HTR-8/SVneo (cell line): ENCODE measurements at places on chromosomes 6 and 20.
A peak's percentile ranks its signal among the peaks of the same experiment; 100 is the strongest.

GRCh38 chr6:43013097-43013842, 476 bp downstream of the MEA1 start:
- DNase-seq: no peak

DNA sequence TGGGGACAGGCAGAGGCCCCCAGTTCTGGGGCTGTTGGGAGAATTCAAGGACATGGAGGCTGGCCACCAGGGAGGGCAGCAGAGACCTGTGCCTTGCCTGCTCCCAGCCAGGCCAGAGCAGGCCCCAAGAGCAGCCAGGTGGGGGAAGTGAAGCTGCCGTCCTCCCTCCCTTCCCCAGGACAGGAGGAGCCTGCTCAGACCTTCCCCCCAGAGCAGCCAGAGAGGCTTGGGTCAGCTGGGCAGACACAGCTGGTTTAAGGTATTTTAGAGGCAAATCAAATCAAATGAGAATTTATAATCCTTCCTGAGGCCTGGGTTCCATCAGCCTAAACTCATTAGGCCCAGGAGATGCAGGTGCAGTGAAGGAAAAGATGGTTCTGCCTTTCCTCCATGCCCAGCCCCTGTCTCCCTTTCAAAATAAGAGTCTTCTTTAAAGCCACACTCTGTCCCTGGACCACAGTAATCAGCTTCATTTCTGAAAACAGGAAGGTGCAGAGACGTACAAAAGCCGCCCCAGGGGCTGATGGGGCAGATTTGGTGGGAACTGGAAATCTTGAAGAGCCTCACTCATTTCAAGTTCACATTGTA, 21.7 kb downstream of the BMP7 start:
- DNase-seq: no peak

DNA sequence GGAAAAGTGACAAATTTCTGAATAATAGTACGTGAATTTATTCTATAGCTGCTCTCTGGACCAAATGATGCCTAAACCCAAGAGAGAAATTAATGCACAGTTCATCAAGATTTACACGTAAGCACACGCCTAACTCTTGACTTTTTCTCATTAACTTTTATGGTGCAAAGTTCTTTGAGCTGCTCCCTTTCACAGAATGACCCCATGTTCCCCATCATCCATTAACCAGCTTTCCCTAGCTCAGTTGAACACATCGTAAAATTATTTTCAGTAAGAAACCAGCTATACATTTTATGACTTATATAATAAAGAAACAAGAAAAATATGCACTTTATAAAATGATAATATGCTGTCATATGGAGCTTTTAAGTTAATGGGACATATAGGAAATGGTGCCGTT, 54.3 kb downstream of the ID4 start:
- no peak for DNase-seq

GRCh38 chr6:13635948-13636658, 21.0 kb downstream of the NOL7 start:
- no peak for DNase-seq

DNA sequence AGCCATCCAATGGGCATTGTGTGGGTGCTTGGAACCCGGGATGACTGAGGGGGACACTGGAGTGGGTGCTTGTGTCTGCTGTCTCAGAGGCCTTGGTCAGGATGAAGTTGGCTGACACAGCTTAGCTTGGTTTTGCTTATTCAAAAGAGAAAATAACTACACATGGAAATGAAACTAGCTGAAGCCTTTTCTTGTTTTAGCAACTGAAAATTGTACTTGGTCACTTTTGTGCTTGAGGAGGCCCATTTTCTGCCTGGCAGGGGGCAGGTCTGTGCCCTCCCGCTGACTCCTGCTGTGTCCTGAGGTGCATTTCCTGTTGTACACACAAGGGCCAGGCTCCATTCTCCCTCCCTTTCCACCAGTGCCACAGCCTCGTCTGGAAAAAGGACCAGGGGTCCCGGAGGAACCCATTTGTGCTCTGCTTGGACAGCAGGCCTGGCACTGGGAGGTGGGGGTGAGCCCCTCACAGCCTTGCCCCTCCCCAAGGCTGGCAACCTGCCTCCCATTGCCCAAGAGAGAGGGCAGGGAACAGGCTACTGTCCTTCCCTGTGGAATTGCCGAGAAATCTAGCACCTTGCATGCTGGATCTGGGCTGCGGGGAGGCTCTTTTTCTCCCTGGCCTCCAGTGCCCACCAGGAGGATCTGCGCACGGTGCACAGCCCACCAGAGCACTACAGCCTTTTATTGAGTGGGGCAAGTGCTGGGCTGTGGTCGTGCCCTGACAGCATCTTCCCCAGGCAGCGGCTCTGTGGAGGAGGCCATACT, 49.4 kb downstream of the PYGB start:
- DNase-seq: no peak

GRCh38 chr6:14017626-14018475, 93.1 kb downstream of the RNF182 start:
- no peak for DNase-seq

- DNase-seq: no peak
Measured at GRCh38 chr6:1131285-1132079, 180.4 kb upstream of the FOXQ1 start.

- peak; percentile 54 for DNase-seq
Measured at GRCh38 chr20:16517946-16518783, 55.1 kb downstream of the KIF16B start.

- no peak for DNase-seq
Measured at GRCh38 chr6:134034478-134034877, 17.9 kb downstream of the SLC2A12 start.

DNA sequence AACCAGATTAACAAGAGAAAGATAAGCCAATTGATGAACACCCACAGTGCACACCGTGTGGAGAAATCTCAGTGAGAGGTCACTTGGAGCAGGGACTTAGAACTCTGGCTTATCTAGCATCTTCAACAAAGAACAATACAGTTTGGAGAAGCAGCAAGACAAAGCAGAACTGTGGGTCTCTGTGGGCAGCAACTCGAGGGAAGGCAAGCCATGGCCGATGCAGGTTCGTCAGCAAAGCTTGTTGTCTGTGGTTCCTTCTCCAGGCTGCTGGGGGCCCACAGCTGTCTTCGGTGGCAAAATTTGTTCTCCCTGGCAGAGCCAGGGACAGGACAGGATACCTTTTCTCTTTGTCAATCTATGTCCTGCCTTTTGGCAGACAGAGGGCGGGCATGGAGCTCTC, 22.1 kb downstream of the RPP40 start:
- DNase-seq: no peak

DNA sequence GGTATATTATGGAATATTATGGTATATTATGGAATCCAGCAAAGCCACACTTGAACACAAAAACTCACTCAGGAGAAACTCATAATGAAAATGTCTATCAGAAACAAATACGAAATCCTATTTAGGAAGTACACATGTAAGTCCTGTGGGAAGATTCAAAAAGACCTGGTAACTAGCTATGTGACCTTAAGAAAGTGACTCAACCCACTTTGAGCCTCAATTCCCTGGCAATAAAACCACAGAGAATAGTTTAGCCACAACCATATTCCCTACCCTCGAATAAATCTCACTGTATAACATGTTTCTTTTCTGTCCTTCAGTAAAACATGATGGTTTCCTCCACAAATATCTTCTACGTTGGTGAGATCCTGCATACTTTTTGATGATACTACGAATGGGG, 56.4 kb downstream of the ZMYND8 start:
- DNase-seq: no peak

DNA sequence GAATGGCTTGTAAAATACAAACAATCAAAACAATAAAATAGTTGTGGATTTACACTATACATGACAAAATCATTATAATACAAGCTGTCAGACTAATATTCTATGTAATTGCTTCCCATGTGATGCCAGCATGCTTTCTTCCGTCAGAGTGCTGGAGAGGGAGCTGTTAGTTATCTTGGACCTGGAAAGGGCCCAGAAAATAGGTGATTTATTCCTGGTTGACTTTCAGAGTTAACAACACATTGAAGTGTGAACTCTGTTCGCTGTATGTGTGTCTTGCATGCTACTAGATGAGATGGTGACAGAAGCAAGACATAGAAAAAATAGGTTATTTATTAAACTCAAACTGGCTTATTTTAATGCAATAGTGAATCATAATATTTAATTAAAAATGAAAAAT, 70.2 kb downstream of the CDYL start:
- no peak for DNase-seq

DNA sequence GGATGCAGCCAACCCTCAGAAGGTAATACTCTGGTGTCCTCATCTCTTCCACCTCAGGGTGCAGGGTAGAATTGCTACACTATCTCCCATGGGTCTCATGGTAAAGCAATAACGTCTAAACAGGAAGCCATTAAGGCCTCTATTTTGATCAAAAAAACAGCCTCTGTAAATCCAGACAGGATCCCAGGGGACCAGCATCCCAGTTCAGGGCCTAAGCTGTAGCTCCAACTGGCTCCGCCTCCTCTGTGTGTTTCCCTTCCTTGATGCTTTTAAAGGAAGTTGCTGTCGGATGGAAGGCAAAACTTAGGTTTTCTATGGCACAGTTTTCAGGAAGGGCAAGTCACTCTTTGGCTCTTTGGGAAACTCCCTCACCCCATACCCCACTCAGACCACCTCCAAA, 222.0 kb downstream of the MAFB start:
- no peak for DNase-seq

GRCh38 chr20:24805456-24806238, 143.4 kb upstream of the CST7 start:
- DNase-seq: no peak

DNA sequence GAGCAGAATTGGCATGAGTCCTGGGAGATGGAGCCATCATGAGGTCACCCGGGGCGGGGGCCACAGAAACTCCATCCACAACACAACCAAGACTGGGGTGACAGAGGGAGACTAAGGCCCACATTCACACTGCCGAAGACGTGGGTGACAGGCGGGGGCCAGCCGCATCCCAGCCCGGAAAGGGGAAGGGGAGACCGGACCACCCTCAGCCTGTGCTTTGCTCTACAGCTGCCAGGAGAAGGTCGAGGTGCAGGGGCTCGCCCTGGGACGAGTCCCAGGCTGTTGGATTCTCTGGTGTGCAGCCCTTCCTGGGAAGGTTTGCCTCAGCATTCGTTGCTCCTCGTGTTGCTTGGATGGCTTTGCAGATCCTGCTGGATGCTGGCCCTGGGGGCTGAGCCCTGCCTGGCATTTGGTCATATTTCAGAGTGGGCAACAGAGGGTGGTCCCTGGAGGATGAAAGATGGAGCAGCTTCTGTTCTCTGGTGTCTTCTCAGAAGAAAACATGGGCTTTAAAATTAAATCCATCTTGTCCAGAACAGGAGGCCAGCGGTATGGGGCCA, 328.9 kb downstream of the TAF4 start:
- DNase-seq: no peak
